ENCODE measurements at places on chromosomes 5 and 9.

DNA sequence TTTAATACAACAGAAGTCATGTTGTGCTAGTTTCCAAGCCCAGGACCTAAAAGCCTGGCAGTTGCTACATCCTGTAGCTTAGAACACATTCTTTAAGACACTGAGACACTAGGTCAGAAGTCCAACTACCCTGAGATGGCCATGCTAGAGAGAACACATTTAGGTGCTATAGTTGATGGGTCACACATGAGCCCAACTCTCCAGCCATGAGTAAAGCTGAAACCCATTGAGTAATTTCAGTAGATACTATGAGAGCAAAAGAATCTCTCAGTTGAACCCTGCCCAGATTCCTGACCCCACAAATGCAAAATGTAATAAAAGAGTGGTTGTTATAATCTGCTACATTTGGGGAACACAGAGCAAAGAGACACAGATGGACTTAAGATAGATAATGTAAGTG, 164.4 kb downstream of the SEMA5A start:
- DNase-seq = no peak

DNA sequence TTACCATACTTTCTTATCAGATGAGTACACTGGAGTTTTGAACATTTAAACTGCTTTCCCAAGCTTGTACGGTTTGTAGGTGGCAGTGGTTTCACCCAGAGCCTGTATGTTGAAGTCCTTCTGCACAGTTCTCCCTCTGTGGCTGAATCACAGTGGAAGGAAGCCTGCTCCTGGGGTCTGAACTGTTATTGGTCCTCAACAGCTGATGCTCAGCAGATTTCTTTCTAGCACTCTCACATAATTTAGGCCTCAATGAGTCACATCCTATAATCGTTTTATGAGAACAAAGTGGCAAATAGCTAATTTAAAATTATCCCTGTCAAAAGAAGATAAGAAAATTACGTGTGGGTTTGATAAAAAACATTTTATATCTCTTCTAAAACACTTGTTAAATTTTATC, 229.7 kb downstream of the TLE4 start:
- no peak for DNase-seq

GRCh38 chr9:136485049-136486045, 2.5 kb upstream of the SEC16A start:
- peak; percentile 62 for DNase-seq

- DNase-seq = no peak
Measured at GRCh38 chr5:30839956-30840355, 353.5 kb upstream of the CDH6 start.

DNA sequence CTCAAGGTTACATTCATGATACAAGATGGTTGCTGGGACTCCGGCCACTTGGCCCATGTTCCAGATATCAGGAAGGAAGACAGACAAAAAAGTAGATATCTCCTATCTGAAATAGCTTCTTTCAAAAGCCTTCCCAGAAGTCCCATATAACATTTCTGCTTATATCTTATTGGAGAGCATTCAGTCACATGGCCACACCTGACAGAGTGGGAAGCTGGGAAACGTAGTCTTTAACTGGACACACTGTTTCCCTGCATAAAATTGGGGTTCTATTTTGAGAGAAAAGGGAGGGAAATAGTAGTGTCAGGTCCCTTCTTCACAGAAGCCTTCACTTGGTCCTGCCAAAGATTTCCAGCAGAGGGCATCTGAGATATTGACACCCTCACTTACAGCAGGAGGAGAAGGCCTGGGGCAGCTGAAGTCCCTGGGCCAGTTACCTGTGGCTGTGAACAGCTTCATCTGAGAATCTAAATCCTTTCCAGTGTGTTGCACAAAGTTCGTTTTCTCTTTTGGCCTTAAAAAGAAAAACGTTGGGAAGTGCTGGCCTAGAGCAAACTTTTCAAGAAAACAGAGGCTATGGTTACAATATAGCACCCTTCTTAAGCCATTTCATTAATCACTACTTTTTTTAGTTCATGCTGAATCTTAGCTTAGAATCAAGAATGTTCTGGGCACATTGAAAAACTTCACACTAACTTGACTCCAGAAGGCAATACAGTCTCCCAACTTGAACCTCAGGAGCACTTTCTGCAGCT, 33.5 kb downstream of the SPEF2 start:
- DNase-seq = peak; percentile 46

DNA sequence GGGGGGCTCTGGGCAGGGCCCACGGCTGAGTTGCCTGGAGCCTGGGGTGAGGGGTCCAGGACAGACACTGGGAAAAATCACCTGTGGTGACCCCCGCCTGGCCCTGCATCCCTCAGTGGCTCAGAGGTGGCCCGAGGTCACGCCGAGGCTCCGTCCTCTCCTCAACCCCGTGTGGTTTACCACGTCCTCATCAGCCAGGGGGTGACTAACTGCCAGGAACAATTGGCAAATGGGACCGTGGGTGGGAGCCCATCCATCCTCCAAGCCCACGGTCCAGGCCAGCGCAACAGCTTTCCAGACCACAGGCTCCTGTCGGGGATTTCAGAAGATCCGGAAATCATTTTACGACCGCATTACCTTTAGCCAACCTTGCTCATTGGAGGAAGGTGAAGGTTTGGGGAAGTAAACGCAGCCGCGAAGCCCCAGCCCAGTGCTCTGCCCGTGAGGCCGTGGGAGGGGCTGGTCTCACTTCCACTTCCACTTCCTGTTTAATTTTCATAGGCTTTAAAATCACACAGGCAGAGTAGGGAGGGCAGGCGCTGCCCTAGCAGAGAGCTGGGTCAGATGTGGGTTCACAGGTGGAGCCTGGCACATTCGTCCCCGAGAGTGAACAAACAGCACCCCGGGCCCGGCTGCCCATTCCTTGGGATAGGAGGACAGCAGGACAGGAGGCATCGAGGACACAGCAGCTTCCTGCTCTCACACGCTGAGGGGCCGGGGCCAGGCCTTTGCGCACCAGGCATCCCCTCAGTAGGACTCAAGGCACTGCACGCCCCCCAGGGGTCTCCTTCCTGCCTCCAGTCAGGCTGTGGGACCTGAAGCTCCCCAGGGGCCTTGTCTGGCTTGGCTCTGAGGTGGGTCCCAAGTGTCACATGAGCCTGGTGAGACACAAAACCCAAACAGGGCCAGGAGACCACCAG, 19.8 kb upstream of the SLC9A3 start:
- no peak for DNase-seq

GRCh38 chr9:70580606-70581195, 166.2 kb upstream of the KLF9 start:
- no peak for DNase-seq

- no peak for DNase-seq
Measured at GRCh38 chr5:67241326-67241725, 44.7 kb upstream of the CD180 start.

DNA sequence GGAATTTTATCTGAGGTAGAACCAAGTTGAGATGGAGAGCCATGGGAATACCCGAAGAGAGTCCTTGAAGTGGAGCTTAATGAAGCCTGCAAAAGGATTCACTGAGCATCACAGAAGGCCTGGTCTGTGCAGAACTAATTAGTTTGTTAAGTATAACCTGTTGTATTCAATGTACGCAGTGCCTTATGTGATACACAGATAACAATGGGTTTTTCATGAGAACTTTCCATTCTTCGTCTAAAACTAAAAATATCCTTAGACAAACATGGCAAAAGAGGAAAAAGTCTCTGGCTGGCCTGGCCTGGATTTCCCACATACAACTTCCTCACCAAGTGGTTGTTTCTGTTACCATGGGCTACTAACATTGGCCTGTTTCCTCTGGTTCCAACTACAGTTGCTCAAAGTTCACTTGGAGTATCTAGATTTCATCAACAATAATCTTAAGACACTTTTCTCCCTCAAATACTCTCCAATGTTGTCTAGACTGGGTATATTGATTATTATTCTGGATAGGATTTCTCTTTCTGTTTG, 237.6 kb upstream of the ZNF462 start:
- DNase-seq = no peak

- no peak for DNase-seq
Measured at GRCh38 chr5:149865746-149866145, 78.8 kb downstream of the PDE6A start.

DNA sequence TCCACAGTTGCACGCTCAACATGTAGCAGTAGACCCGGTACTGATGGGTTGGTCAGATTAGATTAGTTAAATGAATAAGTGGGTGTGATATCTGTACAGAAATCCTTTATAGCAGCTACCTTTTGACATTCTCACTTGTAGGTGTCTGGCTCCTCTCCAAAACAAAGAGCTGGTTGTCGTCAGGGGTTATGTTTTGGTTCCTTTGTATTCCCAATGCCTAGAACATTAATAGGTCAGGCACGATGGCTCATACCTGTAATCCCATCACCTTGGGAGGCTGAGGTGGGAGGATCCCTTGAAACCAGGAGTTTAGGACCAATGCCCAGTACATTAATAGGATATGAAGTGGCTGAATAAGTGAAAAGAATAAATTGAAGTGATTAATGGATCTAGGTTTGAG, 182.1 kb downstream of the SNCAIP start:
- DNase-seq = no peak
